ENCODE measurements at places on chromosomes 1 and 21.

DNA sequence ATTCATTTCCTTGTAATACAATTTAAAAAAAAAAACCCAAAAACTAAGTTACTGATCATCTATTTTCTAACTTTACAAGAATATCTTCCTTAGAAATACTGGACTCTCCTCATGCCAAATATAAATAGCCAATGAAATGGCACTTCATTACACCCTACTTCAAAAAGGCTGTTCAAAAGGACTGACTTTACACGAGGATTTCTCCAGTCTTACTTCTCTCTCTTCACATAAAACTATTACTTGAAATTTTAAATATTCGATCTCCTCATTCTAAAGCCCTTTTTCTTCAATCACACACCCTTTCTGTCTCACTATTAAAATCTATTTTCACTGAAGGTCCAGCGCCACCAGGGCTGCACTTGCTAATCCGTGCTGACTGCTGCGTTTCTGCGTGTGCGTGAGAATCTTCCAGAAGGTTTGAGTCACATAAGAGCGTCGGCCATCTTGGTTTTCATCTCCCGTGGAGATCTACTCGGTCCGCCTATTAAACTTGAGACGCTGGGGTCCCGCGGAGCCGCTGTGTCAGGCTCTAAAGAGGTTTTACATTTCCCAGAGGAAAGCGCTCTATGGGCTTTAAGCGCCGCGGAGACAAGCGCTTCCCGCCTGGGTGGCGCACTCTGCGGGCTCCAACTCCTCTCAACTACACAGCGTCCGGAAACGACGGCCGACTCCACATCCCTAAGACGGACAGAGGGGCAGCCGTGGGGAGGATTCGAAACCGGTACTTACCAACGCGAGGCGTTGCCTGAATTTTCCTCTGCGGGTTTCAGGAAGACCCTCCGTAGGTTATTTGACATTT lies 631 bp downstream of the LRIF1 start:
- peak; percentile 80 for DNase-seq

DNA sequence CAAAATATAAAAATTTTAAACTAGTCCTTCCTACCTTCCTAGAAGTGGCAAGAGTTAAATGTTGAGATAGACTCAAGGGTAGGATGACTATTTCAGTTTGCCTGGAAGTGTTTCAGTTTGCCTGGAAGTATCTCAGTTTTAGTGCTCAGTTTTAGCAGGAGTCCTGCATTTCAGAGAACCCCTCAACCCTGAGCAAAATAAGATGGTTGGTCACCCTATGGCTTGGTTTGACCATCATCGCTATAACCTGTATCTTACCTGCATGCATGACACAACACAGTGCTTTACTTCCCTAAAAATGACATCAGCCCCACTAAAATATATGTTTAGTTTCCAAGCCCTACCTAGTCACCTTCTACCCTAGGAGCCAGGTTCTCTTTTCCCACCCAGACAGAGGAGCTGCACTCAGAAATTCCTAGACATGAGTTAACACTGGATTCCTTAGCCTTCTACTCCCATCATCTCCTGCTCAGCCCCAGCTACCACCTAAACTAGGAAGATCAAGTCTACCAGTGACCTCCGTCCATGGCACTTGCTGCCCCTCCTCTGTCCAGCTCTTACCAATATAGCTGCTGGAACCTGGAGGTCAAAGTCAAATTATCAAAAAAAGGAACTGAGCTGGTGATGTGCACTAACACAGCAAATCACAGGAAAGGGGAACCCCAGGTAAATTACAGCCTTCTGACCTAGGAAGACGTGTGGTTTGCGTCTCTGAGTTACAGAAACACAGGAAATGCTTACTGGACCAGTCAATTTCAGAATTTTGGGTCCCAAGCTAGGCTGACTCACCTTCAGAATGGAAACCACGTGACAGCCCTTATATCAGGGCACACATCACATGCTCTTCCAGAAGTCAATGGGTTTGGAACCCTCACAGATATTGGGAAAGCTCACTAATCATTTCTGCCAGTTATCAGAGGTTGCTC lies 2.2 kb upstream of the G0S2 start:
- DNase-seq: peak; percentile 23

DNA sequence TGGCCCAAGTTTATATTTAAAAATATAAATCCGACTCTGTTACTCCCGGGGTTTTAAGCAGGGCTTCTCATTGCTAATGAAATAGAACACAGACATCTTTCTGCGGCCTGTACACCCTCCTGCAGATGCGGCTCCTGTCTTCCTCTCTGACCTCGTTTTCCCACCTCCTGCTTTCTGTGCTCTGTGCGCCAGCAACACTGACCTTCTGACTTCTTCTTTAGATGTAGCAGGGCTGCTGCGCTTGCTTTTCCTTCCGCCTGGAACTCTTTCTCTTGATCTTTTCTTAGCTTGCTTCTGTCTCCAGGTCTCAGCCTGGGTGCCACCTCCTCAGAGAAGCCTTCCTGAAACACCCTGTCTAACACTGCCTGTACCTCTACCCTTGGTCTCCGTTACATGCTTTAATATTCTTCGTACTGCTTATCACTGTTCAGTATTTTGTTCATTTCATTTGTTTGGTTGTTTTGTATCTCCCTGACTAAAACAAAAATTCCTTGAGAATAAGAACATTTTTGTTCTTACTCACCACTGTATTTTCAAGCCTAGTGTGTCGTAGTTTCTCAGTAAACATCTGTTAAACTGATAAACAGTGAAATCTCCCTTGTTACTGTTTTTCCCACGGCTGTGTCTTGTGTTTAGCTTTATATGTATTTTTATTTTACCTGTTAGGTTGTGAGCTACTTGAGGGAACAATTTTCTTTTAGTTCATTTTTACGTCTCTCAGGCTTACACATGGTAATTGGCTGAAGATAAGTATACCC lies 79.0 kb downstream of the ST3GAL3 start:
- DNase-seq: no peak

DNA sequence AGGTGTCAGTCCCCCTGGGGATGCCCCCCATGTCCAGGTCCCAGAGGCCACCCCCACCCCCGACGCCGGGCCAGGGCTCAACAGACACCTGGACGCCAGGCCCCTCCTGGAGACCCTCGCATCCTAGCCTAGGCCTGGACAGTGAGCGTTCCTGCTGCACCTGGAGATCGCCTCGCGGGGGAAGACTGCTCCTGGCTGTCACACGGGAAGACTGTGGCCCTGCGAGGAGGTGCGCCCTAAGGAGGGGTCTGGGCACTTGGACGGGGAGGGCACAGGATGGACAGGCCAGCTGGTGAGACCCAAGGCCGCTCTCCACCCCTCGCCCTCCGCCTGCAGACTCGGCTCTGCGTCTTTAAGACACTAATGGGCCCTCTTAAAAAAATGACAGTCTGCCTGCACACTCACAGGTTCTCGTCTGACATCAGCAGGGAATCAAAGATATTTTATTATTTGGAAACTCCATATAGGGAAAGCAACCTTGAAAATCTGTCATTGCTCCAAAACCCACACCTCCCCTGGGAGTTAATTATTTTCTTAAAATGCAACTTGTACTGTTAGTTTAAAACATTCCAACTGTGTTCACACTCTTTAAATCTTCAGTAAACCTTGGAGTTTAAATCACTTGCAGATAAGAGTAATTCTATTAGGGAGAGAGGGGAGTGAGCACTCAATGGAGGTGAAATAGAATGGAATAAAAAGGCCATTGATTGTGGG lies 45.6 kb upstream of the ACTRT2 start:
- DNase-seq: no peak

DNA sequence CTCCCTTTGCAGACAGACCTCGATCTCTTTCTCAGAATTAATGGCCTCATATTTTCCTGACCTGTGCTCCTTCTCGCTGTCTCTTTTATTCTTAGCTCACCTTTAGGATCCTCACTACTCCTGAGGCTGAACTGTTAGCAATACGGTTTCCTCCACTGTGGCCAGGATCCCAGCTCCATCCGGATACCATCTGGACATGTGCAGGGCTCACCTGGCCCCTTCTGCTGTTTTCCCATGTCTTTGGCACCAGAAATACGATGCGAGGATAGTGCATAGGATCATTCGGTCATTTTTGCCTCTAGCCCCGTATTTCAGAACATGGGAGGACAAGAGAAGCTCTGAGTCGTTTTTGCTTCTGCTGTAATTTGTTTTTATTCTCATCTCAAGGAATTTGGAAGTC lies 108.5 kb upstream of the KIF26B start:
- no peak for DNase-seq

- no peak for DNase-seq
These were observed 923 bp upstream of the SHC1 start for GRCh38 chr1:154971341-154971998.

DNA sequence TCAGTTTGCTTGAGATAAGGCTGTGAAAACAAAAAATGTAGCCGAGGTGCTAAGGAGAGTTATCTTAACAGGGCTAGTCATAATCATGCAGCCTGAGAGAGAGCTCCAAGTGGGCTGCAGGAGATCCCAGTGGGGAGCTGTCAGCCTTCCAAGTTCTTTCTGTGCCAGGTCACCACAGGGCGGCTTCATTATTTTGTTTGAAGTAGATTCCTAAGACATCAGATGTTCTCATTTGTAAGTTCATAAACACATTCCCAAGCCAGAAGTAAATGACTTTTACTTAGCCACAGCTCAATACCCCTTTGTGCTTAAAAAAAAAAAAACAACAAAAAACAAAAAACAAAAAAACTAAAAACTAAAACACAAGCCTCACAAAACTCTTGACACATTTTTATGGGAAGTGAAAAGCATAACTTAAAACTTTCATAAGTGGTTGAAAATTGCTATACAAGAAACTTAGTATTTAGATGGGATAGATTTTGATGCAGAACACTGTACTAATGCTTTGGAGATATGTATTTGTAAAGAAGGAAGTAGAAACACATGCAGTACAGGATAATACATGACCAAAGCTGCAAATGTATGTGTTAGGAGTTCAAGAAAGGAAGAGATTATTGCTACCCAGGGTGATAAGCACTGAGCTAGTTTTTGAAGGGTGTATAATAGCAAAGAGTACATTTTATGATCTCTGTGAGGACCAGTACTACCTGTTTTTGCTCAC lies 8.6 kb downstream of the CDC14A start:
- DNase-seq: peak; percentile 53

GRCh38 chr1:74857676-74858075 lies 124.7 kb downstream of the TYW3 start:
- no peak for DNase-seq

- no peak for DNase-seq
These were observed 64.8 kb upstream of the ATP1A1 start for GRCh38 chr1:116308276-116308675.

GRCh38 chr21:31449921-31450535 lies 106.0 kb upstream of the TIAM1 start:
- no peak for DNase-seq

GRCh38 chr21:14722841-14723483 lies 176.8 kb upstream of the SAMSN1 start:
- no peak for DNase-seq

DNA sequence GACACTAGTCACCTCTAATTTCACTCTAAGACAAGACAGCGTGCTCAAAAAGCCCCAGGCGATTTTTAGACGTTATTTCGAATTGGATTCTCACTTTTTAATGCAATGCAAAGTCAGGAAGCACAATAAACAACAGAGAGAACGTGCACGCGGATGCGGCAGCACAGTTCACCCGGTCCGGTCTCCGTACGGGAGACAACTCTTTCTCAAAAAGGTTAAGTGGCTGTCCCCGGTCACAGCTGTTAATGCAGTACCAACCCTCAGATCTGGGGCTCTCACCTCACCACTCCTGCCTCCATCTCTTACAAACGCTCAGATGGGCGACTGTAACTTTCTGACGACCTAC lies 1.2 kb downstream of the HP1BP3 start:
- no peak for DNase-seq

DNA sequence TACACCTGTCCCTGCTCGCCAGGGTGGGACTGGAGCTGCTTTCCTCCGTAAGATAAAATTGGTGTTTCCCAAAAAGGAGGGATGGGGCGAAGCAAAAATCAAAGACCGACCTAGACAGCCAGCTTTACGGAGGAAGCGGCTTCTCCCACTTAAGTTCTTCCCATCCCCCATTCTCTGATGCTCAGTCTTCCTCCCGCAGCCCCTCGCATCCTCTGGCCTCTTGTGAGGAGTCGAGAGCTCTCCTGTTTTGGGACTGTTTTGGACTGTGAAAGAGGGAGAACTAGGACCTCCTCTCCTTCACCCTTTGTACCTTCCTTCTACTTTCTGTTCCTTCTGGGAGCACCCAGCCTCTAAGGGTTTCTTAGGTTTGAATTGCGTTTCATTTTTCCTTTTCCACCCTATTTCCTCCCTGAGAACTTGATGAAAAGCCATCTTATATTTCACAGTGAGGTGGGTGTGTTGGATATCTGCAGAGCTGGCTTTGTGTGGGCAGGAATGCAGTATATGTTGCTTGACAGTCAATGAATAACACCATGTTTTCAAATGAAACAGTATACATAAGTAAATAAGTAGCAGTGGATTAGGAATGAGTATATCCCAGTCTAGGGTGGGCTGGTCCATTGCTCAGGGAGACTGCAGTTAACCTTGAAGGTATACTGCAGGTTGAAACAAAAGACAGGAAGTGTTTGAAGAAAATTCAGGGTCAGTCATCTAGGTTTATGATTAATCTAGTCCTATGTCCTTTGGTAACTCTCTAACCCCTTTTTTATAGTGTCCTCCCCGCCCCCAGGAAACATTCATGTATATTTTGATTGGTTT lies 848 bp downstream of the CTTNBP2NL start:
- DNase-seq: no peak

DNA sequence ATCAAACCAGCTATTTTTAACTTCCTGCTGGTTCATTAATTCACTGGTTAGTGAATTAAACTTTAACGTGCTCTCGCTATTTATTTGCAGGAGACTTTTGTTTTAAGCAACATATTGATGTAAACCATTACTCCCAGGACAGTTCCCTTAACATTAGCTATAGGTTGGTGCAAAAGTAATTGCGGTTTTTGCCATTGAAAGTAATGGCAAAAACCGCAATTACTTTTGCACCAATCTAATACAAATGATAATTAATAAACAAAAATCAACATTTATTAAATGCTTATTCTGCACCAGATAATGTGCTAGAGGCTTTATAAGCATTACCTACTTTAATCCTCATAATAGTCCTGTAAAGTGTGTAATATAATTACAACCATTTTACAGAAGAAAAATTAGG lies 176.5 kb downstream of the NPHP4 start:
- DNase-seq: no peak

DNA sequence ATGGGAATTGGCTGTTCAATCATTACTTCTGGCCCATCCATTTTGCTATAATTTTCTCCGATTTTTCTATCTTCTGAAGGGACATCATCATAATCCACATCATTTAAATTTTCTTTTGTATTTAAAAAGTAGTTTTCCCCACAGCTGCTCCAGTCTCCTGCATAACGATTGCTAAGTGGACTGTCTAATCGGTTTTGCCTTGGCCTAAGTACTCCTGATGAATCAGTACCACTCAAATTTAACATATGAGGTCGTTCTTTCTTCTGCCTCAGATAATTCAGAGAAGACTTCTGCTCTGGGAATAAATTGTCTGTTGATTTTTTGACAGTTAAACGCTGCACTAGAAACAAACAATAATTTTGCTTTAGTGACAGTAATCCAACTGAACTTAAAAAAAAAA lies 41.9 kb downstream of the SYDE2 start:
- DNase-seq: no peak

GRCh38 chr1:168340781-168341482 lies 60.3 kb downstream of the TBX19 start:
- no peak for DNase-seq

- DNase-seq: peak; percentile 64
These were observed 15.4 kb upstream of the ZBTB21 start for GRCh38 chr21:42025376-42026081.
